Stimulated activated CD8-positive, alpha-beta memory T cell treated with anti-CD3 and anti-CD28 coated beads, Interleukin-2, amount 100 ng/mL, for 48 hours (primary cell): ENCODE measurements at places on chromosomes 7 and 10.

DNA sequence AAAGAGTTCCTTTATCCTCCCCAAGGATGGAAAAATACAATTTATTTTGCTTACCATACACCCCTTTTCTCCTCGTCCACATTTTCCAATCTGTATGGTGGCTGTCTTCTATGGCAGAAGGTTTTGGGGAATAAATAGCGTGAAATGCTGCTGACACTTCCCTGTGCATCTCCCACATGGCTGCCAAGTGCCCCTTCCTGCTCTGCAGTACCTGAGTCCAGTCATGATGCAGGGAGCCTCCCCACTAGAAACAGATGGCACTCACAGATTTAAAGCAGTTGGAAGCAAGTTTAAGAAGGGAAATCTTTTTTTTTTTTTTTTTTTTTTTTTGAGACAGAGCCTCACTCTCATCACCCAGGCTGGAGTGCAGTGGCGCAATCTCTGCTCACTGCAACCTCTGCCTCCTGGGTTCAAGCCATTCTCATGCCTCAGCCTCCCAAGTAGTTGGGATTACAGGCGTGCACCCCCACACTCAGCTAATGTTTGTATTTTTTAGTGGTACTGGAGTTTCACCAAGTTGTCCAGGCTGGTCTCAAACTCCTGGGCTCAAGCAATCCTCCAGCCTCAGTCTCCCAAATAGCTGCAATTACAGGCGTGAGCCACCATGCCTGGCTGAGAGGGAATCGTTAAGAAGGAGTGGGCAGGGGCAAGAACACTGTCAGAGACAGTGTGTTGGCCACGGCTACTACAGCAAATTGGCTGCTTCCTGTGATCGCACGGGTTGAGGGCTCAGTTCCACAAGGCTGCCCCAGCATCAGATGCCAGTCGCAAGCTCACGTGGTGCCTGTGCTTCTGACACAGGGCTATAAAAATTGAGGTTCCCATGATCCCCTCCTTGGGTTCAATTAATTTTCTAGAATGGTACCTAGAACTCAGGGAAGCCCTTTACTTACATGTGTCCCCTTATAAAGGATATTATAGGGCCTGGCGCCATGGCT lies 5.3 kb upstream of the PILRA start:
- no peak for DNase-seq

- no peak for DNase-seq
Measured at GRCh38 chr7:78686189-78686588, 767.3 kb downstream of the MAGI2 start.

DNA sequence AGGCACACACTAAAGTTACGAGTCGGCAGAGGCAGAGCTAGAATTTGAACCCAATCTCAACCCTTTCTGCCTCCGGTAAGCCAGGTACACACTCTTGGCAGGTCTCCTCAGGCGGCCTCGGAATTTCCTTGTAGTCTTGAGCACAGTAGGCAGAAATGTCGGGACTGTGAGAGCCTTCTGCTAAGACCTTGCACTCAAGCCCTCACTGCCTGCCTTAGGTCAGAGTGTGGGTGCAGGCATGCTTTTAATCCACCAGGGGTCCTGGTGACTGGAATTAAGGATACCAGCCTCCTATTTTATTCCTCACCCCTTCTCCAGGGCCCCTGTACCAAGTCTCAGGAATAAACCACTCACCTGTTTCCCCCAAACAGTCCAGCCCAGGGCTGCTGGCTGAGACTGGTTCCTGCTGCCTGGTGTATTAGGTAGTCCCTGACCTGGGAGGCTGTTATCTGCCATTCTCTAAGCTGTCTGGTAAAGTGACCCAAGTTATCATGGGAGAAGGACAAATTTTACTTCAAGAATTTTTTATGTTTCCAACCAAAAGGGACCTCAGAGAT lies 855 bp downstream of the ATP6V1F start:
- DNase-seq = peak; percentile 21

DNA sequence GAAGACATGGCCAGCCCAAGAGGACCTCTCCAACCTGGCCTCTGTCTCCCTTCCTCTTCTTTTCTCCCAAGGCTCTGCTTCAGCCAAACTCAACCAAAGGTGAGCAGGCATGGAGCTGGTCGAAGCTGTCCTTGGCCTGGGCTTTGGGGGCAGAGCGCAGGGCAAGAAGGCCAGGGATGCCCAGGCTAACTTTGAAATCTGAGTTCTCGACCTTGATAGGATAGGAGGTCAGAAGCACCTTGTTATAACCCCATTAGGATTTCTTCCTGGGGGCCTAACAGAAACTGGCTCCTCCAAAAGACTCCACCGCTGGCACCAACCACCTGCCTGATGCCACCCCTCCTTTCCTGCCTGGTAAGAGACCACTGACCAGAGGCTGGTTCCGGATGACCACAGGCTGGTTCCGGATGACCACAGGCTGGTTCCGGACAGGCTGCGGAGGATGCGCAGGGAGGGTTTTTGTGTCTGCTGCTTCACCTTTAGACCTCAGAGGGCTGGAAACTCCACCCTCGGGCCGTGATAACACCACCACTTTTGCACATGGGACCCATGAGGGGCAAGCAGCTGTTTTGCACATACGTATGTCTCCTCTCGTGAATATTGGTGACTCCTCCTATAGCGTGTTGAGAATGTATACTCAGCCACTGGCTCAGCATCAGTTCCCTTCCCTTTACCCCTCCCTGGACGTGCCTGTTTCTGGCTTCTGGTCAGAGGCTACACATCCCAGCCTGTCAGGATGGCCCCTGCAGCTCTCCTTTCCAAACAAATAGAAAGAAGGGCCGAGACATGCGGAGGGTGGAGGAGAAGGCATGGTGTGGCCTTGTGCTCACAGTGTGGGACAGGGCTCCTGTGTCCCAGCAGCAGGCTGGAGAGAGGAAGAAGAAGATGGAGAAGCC lies 140.1 kb downstream of the DNAJB6 start:
- DNase-seq = no peak

- DNase-seq = no peak
Measured at GRCh38 chr7:151074817-151075661, 5.6 kb downstream of the FASTK start.

- DNase-seq = no peak
Measured at GRCh38 chr10:87915989-87916388, 52.6 kb downstream of the PTEN start.

DNA sequence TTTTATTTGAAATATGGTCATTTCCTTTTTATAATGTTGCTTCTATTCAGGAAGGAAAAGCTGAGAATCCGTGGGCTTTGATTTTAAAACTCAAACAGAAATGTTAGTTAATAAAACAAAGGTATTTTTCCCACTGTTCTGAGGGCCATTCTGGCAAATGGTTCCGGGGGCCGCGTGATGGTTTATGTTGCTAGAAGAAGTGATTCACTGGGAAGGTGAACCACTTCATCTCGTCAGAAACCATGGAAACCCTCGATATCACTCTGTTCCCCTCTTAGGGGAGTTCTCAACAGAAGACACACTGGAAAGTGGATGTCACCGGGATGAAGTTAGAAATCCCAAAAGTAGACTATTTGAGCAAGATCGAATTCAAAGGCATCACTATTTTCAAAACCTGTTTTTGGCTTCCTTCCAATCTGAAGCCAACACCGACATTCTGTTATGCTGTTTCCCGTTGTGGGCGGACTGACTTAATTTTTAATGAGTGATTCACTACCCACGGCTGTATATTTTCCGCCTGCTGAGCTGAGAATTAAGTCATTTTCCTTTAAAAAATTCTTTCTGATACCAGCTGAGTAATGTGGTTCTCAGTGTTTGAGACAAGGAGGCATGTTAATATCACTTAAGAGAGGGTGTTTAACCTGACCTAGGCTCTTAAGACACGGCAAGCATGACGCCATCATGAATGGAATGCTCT lies 84.1 kb downstream of the PTPRE start:
- DNase-seq = peak; percentile 35

DNA sequence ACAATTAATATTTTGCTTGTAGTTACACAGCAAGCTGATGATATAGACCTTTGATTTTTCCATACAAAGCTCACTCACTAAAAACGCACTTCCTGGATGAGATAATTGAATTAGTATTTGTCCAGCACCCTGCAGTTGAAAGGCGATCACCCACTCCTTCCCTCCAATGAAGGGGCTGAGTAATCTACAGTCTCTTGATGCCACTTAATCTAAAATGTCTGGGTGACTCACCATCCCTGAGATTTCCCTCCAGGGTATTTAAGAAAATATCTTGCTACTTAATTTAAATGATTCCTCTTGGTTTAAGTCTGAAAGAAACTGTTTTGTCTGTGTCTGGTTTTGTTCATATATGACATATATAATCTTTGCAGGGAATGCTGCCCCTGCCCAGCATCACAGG lies 515.3 kb downstream of the GRID1 start:
- no peak for DNase-seq

- no peak for DNase-seq
Measured at GRCh38 chr10:58109731-58110130, 158.0 kb downstream of the IPMK start.

GRCh38 chr7:80440883-80441282 lies 71.0 kb downstream of the GNAT3 start:
- DNase-seq = no peak

- DNase-seq = no peak
Measured at GRCh38 chr10:9299966-9300365, 1245.5 kb downstream of the GATA3 start.

GRCh38 chr10:67200913-67201564 lies 275.2 kb downstream of the LRRTM3 start:
- DNase-seq = no peak

GRCh38 chr7:68776326-68776725 lies 821.9 kb upstream of the AUTS2 start:
- no peak for DNase-seq
